ENCODE measurements at places on chromosomes 2 and 18.

DNA sequence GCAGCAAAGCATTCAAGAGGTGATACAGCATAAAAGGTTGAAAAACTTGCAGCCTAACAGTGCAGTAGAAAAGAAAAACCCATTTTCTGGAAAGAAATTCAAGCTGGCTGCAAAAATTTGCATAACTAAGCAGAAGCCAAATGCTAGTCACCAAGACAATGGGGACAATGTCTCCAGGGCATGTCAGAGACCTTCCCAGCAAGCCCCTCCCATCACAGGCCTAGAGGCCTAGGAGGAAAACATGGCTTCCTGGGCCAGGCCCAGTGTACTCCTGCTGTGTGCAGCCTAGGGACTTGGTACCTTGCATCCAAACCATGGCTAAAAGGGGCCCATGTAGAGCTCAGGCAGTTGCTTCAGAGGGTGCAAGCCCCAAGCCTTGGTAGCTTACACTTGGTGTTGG lies 405.1 kb upstream of the CYRIA start:
- DNase-seq = no peak

- no peak for DNase-seq
Observed at GRCh38 chr2:171289316-171289715, 128.6 kb upstream of the TLK1 start.

- no peak for DNase-seq
Observed at GRCh38 chr18:1078301-1078700, 173.6 kb downstream of the ADCYAP1 start.

- DNase-seq = no peak
Observed at GRCh38 chr2:10481055-10481665, 33.0 kb upstream of the ODC1 start.
